Naive thymus-derived CD4-positive, alpha-beta T cell (primary cell): ENCODE measurements at places on chromosomes 13 and 19. TPM values are rescaled to one million over a fixed set of nuclear protein-coding genes. Genes with fewer than 3 reads are reported as not detected.

DNA sequence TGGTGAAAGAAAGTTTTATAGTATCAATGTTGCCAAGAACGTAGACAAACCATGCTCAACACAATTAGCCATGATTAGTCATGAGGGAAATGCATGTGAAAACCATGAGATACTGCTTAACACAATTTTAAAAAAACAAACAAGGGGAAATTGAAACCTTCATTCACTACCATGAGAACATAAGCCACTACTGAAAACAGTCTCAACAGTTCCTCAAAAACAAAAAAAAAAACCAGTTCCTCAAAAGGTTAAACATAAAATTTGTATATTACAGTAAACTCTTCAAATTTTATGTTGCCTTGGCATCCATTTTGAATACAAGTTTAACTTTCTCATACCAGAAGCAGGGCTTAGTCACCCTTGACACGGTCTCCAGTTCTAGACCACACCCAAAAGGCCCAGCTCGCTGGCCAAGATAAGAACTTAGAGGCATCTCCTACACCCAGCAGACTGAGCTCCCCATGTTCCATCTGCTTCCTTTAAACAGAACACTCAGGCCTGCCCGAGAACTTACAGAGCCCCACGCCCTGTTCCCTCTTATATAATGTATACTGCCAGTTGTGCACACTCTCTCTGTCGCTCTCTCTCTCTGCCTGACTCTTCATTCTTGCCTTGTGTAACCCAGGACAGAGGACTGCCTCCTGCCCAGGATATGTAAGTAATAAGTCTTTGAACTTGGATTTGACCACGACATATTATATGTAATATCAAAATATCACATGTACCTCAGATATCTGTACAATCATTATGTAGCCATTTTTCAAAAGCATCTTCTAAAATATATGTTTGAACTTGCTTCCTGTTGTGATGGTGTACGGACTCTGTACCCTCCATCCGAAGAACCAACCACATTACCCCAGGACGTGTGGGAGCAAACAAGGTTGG, 67.4 kb downstream of the STK24 start:
- no peak for DNase-seq

DNA sequence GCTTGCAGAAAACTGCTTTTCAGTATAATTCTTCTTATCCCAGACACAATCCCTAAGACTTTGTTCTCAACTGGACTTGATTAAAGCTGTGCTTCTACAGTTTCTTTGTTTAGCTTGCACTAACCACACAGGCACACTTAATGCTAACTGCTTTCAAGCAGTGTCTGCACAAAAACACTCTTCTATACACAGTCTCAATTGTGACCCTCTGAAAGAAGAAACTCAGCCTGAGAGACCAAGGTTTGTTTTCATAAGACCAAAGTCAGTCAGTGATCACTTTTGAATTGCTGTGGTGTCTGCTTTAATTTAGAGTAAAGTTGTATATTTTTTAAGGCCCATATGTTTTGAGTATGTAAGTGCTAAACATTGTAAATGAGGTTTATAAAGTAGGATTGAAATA, 431.2 kb downstream of the KCTD12 start:
- DNase-seq = no peak

- DNase-seq = no peak
Observed at GRCh38 chr13:37273836-37274235, 168.4 kb upstream of the CSNK1A1L start.

- no peak for DNase-seq
Observed at GRCh38 chr13:26300140-26300539, 46.2 kb downstream of the CDK8 start.

- no peak for DNase-seq
Observed at GRCh38 chr19:18507727-18508440, 14.0 kb downstream of the ELL start.

- no peak for DNase-seq
Observed at GRCh38 chr13:110324026-110324749, 17.1 kb downstream of the COL4A2 start.

- DNase-seq = no peak
Observed at GRCh38 chr13:113176280-113176679, 17.8 kb downstream of the PROZ start.

DNA sequence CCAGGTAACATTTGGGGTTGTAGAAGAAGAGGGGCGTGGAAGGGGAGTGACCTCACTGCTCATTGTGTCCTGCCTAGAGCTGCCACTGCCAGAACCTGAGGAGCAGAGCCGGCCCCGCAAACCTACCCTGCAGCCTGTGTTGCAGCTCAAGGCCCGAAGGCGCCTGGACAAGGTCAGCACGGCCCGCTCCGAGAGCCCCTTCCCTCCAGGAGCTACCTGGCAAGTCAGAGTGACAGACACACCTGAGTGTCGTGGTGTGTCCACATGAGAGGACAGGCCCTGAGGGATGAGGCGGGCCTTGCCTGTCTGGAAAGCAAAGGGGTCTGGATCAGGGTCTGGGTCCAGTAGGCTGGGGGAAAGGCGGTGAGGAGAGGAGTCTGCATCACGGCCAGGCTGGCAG, 6.8 kb downstream of the KMT2B start:
- no peak for DNase-seq

DNA sequence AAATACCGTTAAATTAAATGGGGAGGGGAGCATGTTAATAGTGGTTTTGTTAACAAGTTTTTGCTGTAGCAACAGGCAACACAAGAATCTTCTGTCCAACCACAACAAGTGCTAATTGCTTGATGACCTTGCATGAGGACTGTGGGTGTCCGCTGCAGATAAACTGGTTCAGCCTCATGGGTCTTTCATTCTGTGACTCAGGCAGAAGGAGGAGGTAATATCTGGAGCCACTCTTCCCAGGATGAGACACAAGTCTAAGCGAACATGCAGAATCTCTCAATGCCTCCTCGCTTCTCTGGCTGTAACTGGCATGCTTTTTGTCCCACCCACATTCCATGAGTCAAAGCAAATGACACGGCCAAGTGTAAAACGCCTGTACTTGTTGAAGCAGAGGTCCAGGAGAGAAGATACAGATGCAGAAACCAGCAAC, 56.6 kb upstream of the MYO16 start:
- DNase-seq = no peak

DNA sequence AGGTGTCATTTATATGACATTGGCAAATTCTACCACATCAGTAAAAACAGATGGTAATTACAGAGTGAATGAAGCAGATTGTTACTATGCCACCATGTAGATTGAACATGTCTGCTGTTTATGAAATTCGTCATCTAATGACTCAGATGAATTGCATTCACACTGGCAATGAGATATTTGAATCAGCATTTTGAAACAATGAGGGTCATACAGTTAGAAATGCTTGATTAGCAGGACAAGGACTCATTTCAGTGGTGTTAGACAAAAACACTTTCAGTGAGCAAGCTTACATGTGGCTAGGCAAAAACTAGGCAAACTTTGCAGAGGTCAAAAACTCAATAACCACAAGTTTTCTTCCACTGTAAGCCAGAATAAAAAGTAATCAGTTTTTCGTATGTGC, 1165.0 kb downstream of the SLITRK1 start:
- DNase-seq = no peak

DNA sequence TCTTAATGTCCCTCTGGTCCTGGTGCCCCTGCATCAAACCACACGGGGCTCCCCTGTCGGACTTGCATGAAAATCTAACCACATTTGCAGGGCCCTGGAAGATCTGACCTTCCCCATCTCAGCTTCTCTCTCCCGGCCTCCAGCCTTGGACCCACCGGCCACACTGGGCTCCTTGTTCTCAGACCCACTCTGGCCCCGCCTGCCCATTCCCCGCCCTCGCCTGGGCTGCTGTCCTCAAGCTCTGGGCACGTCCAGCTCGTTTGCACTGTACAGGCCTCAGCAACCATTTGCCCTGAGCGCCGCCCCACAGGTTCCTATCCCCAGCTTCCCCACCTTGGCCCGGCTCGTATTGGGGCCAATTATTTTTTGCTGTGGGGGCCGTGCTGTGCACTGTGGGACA, 10.5 kb downstream of the MYO9B start:
- DNase-seq = no peak

The ATP8B3 gene
- total RNA-seq = 10.7 and 15.3 TPM in 2 replicates

The MFSD12 gene
- 153 TPM for total RNA-seq

The ZNF99 gene
- not detected for total RNA-seq

The PGLYRP1 gene
- total RNA-seq = not detected

The KCNRG gene
- total RNA-seq = 0.57 TPM
